ENCODE measurements at places on chromosomes 3 and 15.
A peak's percentile ranks its signal among the peaks of the same experiment; 100 is the strongest.

DNA sequence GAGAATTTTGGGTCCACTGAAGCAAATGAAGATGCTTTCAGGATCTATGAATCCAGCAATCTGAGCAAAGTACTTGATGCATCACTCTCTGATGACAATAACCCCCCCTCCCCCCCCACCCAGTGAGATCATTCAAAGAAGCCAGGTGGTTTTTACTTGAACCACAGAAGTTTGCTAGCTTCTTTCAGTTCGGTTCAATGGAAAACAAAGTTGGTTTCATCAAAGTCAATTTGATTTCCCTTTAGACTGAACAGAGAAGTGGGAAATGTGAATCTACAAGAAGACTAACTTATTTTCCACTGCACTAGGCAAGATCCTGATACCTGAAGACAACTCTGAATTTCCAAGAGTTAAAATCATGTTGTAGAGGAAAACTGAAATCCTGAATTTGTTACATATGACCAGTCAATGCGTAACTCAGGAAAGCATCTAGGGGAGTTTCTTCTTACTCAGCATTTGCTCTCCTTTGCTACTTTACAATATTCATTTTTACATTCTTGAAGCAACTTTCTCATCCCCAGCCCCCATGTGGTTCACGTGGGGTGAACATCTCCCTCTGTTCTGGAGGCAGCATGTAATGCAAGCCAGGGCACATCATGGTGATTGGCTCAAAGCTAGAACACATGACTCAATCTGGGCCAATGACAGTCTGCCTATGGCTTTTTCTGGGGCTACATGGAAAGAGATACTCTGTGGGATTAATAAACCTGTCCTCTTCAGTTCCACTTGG, 572.6 kb downstream of the FOXP1 start:
- no peak for DNase-seq

GRCh38 chr3:127902486-127902885, 12.5 kb upstream of the KBTBD12 start:
- DNase-seq: no peak

- DNase-seq: no peak
Measured at GRCh38 chr3:152245498-152246170, 23.1 kb upstream of the MBNL1 start.

- no peak for DNase-seq
Measured at GRCh38 chr3:110865934-110866333, 205.7 kb upstream of the NECTIN3 start.

GRCh38 chr15:91925794-91926193, 72.3 kb downstream of the SLCO3A1 start:
- DNase-seq: no peak

GRCh38 chr15:57962887-57963286, 102.6 kb downstream of the ALDH1A2 start:
- no peak for DNase-seq

DNA sequence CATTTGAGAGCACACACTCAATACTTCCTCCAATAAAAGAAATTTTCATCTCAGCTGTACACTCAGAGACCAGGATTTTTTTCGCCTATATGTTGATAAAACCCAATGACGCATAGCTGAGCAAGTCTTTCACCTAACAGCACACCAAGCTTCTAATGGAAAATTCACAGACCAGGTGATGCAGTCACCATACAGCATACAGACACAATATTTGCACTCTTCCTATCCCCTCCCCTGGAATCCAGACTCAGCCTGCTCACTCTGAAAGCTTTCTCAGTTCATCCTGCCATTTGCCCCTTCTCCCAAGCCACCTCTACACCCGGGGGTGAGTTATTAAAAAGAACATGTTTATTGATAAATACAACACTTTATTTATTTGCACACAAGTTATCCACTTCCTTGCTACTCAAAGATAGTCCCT, 1.7 kb downstream of the TBC1D5 start:
- DNase-seq: peak; percentile 53

DNA sequence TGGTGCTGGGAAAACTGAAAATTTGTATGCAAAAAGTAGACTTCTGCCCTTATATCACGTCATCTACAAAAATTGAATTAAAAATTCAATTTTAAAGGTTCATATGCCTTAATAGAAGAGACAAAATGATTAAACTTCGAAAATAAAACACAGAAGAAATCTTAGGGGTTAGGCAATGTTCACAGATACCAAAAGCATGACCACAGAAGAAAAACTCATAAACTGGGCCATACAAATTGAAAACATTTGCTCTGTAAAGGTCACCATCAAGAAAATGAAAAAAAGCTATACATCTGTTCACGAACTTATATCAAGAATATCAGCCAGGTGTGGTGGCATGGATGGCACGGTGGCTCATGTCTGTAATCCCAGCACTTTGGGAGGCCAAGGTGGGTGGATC, 245.1 kb downstream of the PCCB start:
- no peak for DNase-seq

GRCh38 chr3:3666664-3667063, 132.6 kb upstream of the LRRN1 start:
- no peak for DNase-seq

GRCh38 chr3:128845119-128845777, 34.2 kb upstream of the ACAD9 start:
- peak; percentile 32 for DNase-seq

- peak; percentile 1 for DNase-seq
Measured at GRCh38 chr3:13146643-13147143, 73.5 kb upstream of the IQSEC1 start.

DNA sequence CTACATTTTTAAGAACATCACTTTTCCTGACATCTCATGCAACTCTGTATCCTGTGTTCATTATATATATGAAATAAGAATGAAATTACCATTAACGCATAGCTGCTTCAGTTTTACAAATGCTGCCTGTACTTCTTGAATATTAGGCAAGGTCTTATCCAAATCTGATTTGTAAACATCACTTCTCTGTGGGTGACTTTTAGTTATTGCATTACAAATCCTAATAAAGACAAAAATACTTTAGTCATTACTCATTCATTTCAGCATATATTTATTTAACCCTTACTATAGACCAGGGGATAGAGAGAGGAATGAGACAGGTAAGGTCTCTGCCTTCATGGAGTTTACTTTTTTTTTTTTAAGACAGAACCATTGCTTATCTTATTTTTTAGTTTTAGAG, 36.8 kb downstream of the MTMR10 start:
- no peak for DNase-seq

DNA sequence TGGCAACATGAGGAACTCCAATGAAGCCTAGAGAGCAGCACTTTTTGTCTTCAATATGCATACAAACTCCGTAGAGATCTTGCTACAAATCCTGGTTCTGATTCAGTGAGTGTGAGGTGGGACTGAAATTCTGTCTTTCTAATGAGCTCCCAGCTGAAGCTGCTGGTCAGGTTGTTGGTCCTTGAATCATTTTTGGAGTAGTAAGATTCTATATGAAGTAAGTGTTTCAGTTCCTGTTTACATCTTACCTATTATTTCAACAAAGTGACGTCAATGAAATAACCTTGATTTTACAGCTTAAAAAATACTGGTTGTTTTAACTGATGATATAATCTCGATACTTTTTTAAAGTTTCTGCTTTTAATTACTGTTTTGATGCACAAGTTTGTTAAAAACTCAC, 33.9 kb downstream of the SHQ1 start:
- DNase-seq: no peak

DNA sequence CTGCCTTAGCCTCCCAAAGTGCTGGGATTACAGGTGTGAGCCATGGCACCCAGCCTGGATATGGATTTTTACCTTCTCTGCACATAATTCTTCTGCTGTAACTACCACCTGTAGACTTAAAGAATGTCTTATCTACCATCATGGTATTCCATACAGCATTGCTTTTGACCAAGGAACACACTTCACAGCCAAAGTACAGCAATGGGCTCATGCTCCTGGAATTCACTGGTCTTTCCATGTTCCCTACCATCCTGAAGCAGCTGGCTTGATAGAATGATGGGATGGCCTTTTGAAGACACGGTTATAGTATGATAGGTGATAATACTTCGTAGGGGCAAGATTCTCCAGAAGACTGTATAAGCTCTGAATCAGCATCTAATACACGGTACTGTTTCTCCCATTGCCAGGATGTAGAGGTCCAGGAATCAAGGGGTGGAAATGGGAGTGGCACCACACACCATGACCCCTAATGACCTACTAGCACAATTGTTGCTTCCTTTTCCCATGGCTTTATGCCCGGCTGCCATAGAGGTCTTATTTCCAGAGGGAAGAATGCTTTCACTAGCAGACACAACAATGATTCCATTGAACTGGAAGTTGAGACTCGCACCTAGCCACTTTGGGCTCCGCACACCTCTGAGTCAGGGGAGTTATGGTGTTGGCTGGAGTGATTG, 60.9 kb upstream of the CDV3 start:
- no peak for DNase-seq

GRCh38 chr3:171379281-171379680, 80.9 kb downstream of the TNIK start:
- no peak for DNase-seq

- no peak for DNase-seq
Measured at GRCh38 chr3:21013566-21013965, 737.4 kb downstream of the ZNF385D start.
